ENCODE measurements at places on chromosomes 1 and 21.

DNA sequence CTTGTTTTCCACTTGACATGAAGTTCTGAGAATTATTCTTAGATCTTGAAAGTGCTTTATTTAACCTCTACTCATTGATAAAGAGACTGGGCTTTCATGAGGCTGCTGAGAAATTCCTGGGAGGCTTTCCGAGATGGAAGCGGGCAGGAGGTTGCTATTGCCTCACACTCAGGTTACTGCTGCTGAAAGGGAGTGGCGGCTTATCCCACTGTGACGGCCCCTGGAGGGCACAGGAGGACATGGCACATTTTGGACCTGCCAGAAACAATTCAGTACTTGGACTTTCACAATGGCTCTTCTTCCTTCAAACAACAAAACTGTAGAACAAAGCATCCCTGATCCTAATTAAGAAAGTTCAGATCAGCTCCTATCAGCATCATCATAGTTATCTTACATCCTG lies 16.2 kb upstream of the MARK1 start:
- DNase-seq, result no peak

- no peak for DNase-seq
Observed at GRCh38 chr1:167197692-167198091, 23.0 kb upstream of the POU2F1 start.

GRCh38 chr1:108850929-108851328 lies 6.0 kb downstream of the AKNAD1 start:
- no peak for DNase-seq

GRCh38 chr1:198320759-198321158 lies 164.0 kb downstream of the NEK7 start:
- DNase-seq, result no peak

GRCh38 chr1:221693087-221693486 lies 48.8 kb downstream of the DUSP10 start:
- DNase-seq, result no peak

- DNase-seq, result peak; percentile 71
Observed at GRCh38 chr1:225652729-225653462, at the start of gene ENAH. TSS of gene ENAH (minus strand) at chr1:225653123. CDS start at chr1:225652690, 433 bp downstream.

DNA sequence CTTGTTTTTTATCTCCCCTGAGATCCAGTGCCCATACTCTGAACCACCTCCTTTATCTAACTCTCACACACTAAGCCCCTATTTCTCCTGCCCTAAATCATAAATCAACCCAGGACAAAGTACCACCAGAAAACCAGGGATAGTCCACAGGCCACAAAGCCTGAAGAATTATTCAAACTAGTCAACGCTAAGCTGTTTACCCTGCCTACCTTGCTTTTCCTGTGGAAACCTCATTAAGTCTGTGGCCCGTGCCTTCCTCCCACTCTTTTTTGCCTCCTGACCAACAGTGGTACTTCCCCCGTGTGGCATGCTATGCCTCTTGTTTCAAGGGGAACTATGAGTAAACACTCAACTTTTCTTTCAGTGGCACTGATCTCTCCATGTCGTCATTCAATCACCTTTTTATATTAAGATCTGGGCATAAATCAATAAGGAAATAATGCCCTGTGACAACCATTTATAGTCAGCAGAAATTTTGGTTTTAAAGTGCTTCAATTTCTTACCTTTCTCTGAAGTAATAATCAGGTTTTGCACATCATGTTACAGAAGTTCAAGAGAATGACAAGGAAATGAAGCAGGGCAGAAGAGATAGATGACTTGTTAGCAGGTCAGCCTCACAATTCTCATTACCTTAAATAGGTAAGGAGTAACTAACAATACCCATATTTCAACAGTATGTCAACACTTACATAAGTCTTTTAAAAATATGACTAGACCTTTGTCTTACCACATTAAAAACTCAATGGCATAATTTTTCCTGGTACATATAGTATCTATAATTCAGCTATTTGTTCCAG lies 32.1 kb downstream of the EYA3 start:
- no peak for DNase-seq

DNA sequence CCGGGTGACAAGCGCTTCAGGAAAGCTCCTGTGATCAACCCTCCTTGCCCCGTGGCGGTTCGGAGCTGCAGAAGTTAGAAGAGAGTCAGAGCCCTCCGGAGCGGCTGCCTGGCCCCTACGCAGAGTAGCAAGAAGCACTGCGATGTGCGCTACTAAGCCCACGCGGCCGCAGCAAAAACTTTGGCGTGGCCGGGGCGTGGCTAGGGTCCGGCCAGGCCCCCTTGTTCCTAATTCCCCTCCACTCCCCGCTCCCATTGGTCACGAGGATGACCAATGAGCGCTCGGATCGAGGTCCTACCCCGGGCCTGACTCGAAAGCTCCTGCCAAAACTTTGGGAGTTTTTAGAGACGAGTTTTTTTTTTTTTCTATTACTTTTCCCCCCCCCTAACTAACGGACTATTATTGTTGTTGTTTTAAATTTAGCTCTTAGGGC lies at the start of gene HLX:
Gene HLX (plus strand): TSS at position 368 of the 433 bp plus-strand sequence. CDS start 415 bp downstream, outside the sequence.
- DNase-seq, result peak; percentile 35

- no peak for DNase-seq
Observed at GRCh38 chr1:113531321-113531720, 141.0 kb downstream of the MAGI3 start.

GRCh38 chr1:30271401-30272276 lies 451.7 kb downstream of the MATN1 start:
- DNase-seq, result no peak

DNA sequence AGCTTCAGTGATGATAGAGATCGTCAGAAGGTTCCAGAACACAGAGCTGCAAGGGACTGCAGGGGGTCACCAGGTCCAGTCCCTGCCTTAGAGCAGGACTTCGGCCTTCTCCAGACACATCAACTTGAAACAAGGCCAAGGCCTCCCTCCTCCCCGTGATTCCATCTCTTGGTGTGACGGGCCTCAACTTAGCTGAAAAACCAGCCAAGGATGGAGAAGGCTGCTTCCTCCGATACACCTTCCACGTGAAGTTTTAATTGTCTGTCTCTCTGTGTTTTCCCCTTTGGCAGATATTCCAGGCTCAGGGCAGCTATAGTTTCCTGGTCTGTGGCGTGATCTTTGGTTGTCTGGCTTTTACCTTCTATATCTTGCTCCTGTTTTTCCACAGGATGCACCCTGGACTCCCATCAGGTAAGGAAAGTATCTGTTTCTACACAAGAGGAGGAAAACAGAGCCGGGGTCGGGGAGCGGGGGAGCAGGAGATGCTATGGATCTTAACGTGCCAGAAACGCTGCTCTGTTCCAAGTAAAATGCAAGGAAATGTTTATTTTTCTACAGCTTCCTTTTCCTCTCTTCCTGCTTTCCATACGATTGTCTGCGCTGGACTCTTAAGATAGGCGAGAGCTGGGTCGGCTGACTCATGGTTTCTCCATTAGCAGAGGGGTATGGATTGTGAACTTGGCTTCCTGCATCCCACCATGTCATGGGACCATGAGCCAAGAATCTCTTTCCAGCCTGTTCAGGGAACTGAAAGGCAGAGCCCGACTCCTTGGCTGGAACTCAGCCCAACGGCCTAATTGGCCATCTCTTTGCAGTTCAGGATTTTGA lies 32.8 kb downstream of the ELK4 start:
- DNase-seq, result no peak

- no peak for DNase-seq
Observed at GRCh38 chr1:245829194-245829593, 674.4 kb downstream of the KIF26B start.

- DNase-seq, result no peak
Observed at GRCh38 chr1:81126989-81127581, 673.6 kb upstream of the ADGRL2 start.

DNA sequence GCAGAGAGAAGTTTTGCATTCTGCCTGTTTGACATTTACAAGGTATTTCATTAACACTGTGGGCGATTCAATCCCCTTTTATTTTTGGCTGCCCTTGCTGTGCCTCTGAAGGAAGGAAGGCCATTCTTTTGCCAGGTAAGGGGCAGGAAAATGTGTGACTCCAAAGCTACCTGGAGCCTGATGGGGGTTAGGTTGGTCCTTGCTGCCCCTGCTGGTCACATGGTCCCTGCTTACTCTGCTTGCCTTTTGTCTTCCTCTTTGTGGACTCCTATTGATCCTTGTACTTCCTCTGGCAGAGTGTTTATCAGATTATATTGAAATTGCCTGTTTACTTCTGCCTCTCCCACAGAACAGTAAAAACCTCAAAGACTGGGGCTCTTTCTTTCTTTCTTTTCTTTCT lies 65.7 kb downstream of the ST6GALNAC3 start:
- no peak for DNase-seq

DNA sequence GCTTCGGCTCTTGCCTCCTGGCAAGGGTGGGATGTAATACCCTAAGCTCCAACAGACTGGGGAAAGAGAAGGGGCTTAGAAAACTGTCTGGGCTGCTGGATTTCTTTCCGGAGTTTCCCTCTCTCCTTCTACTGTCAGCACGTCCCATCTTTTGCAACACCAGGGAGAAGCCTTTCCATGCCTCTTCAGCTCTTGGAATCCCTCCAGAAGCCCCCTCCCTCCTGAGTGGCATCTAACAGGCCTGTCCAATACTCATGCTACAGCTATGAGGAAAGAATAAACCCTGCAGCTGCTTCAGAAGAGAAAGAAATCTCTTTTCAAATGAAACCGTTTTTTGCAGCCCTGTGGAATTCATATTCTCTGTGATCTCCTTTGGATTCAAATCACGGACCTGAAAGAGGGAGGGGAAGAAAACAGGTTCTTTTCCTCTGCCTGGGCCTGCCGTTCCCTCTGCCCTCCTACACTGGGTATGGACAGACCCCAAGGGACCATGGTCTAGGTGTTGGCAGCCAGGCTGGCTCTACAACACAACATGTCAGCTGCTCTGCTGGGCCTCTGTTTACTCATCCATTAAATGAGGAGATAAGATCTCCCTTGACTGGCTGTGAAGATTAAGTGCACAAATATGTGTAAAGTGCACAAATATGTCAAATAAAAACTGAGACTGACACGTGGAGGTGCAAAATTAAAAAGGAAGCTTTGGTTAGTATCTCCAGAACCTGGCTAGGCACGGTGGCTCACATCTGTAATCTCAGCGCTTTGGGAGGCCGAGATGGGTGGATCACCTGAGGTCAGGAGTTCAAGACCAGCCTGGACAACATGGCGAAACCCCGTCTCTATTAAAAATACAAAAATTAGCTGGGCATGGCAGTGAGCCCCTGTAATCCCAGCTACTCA lies 6.0 kb upstream of the CAPN2 start:
- DNase-seq, result no peak

GRCh38 chr1:155254228-155254713 lies 1.0 kb downstream of the ENTREP3 start:
- no peak for DNase-seq

DNA sequence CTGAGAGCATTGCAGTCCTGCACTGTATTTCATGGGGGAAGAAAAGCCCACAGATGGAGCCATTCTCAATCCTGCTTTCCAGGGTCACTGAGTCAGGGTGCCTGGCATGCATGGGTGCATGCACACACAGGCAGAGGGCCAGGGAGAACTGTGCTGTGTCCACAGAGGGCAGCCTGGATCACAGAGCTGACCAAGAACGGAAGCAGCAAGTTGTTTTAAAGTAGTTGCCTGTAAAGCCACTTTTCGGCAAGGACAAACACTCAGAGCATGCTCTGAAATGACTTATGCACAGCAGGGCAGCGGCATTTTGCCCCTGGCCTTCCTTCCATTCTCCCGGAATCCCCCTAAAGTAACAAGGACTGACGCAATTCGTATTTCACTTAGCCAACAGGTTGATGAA lies 3.6 kb downstream of the ERG start:
- no peak for DNase-seq

DNA sequence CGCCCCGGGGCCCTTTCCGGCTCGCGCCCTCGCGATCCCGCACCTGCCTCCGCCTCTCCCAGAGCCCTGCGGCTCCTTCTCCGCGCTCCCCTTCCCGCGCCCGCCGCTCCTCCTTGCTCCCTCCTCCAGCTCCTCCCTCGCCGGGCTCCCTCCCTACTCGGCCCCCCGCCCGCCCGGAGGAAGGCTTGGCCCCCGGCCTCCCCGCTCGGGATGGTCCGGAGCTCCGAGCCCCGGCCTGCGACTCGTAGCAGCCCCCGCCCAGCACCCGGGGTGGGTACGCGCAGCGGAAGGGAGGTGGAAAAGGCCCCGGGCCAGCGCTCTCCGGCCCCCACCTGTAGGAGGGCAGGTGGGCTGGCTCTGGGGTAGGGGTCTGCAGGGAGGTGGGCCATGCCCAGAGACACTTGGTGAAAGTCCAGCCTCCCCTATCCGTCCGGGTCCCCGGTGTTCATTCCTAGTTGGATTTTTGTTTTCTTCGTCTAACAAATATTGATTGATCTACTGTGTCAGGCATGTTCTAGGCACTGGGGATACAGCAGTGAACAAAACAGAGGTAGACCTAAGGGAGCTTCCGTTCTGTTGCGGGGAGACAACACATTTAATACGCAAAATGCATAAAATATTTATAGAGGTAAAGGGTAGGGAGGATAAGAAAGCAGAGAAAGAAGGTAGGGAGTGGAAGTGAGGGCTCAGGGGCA lies at the start of gene HTR1D:
Gene HTR1D (minus strand): TSS at position 82 of the 695 bp plus-strand sequence. CDS start 23,283 bp downstream, outside the sequence.
- no peak for DNase-seq

GRCh38 chr1:89260566-89261255 lies 11.9 kb downstream of the GBP5 start:
- DNase-seq, result no peak

GRCh38 chr1:245211761-245212160 lies 57.0 kb downstream of the KIF26B start:
- no peak for DNase-seq

DNA sequence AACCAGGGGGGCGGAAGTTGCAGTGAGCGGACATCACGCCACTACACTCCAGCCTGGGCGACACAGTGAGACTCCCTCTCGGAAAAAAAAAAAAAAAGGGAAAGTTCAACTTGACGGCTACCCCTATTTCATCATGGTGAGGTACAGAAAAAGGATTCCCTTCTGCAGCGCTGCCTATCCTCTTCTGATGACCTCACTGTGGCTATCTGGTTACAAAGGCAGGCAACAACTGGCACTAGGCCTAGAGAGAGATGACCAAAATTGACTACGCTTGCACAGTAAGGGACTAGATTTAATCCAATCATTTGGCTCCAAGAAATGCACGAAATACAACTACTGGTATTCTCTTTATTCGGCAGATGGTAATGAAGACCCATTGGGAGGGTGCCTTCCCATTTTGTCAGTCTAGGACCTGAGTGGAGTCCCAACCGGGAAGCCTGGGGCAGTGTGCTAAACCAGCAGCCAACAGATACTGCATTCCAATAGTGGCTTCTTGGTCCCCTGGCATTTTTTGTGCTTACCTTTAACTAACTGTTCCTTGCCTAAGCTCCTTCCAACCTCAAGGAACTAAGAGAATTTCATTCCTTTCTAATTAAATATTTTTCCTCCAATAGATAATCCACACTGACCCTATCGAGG lies 36.6 kb downstream of the ITPKB start:
- DNase-seq, result no peak

DNA sequence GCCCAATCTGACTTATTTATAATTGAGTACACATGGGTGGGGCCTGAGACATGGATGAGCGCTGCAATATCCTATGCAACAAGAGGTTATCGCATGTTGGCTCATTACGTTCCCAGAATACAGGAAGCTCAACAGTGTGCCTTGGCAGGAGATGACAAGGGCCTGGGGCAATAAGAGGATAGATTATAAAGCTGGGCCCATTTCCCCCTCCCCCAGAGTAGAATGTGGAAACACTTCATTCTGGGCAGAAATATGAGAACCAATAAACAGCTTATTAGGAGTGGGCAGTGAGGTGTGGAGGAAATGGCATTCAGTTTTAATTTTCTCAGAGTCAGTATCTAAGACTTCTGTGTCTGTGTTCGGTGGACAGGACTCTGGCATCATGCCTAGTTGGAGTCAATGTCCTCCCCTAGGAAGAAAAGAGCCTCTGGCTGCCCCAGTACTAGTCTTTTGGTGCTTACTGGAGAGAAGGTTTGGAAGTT lies 92.8 kb downstream of the PIK3R3 start:
- no peak for DNase-seq

GRCh38 chr1:90382161-90382560 lies 334.9 kb downstream of the BARHL2 start:
- no peak for DNase-seq
